ENCODE measurements at places on chromosomes 4 and X.

GRCh38 chrX:29478336-29479069 is 736.9 kb upstream of the MAGEB2 start:
- no peak for DNase-seq

GRCh38 chr4:128517096-128517738 is 229.6 kb upstream of the PGRMC2 start:
- DNase-seq = no peak

GRCh38 chrX:5876984-5877596 is 351.6 kb downstream of the NLGN4X start:
- DNase-seq = no peak

DNA sequence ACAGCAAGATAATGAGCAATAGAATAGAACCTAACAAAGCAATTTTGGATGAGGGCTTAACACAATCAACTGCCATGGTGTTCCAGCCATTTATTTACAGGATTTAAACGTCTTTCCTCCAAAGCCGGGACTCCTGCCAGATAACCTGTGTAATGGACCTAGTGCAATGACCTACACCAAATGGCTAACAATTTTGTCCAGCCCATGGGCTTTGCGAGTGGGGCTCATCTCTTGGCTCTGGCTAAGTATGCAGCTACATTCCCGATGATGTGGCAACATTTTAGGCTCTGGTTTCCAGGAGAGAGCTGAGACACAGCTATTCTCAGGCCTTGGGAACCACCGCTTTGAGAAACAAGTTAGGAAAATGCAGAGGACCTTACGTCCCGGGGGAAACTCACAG is 822.3 kb upstream of the FTHL17 start:
- DNase-seq = no peak

GRCh38 chrX:68830419-68831404 is 1.9 kb downstream of the EFNB1 start:
- DNase-seq = no peak

- no peak for DNase-seq
Observed at GRCh38 chr4:165085946-165086345, 26.7 kb downstream of the TMEM192 start.

- DNase-seq = no peak
Observed at GRCh38 chr4:174591243-174592021, 69.1 kb upstream of the HPGD start.

DNA sequence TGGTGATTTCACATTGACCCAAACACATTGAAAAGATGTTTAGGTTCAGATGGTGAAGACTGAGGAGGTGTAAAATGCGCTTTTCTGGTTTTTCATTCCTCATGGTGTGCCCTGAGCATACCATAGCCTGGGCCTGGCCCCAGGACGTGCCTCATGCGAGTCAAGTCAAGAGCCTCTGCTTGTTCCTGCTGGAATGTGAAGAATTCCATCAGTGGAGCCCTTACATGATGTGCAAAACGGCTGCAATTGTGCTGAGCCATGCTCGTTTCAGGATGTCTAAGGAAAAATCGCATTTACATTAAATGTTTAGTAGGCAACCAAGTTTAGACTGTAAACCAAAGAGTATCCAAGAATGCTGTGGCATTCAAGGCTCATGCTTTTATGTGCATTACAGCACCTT is 34.9 kb downstream of the GYG2 start:
- no peak for DNase-seq

- DNase-seq = no peak
Observed at GRCh38 chr4:14768449-14768848, 233.8 kb upstream of the CPEB2 start.

DNA sequence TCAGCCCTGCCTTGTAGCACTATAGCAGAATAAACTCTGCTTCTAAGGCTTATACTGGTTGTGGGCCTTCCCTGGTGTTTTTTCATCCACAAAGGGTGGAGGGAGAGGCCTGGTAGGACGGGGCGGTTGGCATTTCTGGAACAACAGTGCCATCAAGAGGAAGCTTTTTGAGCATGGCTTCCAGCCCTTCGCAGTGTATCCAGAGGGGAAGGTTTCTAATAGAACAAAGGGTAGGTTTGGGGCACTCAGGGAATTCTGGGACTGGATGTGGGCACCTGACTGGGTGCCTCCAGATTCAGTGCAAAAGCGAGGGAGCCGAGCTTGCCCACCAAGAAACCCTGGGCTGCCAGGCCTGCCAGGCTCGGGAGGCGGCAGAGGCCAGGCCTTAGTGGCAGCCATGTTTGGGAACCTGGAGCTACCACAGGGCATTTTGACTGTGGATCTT is 229.6 kb upstream of the AGTR2 start:
- no peak for DNase-seq

GRCh38 chr4:11480683-11481082 is 52.0 kb upstream of the HS3ST1 start:
- DNase-seq = no peak

DNA sequence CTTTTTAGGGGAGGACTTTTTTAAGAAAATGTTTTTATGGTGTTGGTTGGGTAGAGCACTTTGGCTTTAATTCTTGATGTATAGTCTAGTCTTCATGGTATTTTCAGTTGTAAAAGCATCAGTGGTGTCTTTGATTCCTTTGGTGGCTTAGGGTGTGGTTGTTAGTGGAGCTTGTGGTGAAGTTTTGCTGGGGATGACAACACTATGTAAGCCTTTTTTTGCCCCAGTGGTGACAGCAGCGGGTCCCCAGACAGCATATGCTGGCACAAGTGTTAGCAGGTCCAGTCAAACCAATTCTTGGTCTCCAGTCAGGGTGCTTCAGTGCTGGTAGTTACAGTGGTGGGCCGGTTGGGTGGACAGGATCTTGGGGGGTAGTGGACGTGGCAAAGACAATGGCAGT is 52.0 kb downstream of the CHIC1 start:
- DNase-seq = no peak

- no peak for DNase-seq
Observed at GRCh38 chr4:155972098-155972497, 18.4 kb upstream of the CTSO start.

DNA sequence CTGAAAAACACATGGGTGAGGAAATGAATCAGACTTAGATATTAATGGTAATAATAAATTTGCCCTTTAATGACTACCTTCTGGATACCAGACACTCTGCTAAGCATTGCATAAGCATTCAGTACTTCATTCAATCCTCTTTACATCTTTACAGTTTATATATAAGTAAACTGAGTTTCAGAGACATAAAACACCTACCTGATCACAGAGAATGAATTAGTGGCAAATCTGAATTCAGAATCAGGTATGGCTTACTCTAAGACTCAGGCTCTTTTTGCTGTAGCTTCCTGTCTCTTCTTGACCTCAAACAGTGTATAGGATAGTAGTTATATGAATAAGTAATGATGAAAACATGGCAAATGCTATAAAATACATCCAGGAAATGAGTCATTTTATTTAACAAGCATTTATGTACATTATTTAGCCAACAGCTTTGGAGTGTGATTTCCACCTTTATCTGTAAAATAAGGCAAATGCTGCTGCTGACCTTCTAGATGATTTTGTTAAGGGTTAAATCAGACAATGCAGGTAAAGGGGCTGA is 83.9 kb downstream of the VEGFC start:
- DNase-seq = no peak

- no peak for DNase-seq
Observed at GRCh38 chrX:47620303-47620685, 637 bp upstream of the SYN1 start.

- DNase-seq = no peak
Observed at GRCh38 chrX:132086672-132087071, 41.1 kb downstream of the FRMD7 start.

DNA sequence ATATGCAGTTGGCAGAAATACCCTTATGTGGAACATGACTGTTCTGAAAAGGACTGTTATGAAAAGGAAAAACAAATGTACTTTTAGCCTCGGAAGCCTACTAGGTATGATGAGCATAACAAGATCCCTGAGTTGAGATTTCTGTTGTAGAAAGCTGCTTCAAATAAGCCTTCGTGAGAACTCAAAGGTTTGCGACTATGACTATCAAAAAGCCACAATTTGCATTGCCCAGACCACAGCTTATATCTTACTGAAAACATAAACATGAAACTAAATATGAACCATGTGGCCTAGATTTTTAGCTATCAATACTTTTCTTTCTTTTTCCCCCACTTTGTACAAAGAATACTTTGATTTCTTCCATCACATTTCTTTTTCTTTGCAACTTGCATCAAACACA is 398.2 kb upstream of the LCORL start:
- DNase-seq = no peak

DNA sequence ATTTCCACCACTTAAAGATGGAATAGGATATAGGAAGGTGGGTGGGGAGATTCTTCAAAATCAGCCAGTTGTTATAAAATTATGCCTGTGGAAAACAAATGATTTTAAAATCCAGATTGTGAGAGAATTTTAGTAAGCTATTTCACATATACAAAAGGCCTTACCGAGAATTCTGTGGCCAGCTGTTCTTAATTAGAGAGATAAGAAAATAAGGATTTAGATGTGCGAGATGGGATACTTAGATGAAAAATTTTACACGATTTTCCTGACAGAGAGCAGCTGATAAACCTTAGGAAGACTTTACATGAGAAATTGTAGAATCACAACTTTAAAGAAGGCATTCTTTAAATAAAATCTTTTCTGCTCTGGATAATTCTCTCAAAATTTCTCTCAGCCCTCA is 94.5 kb upstream of the IQCM start:
- no peak for DNase-seq

- DNase-seq = no peak
Observed at GRCh38 chr4:114062499-114062898, 83.1 kb upstream of the ARSJ start.

GRCh38 chrX:103530545-103530944 is 11.3 kb upstream of the RAB40A start:
- no peak for DNase-seq

DNA sequence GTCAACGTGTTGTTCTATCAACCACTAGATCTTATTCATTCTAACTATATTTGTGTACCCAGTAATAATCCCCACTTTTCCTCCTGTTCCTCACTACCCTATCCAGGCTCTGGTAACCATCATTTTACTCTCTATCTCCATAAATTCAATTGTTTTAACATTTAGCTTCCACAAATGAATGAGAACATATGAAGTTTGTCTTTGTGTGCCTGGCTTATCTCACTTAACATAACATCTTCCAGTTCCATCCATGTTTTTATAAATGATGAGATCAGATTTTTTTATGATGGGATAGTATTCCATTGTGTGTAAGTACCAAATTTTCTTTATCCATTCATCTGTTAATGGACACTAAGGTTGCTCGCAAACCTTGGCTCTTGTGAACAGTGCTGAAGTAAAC is 59.9 kb upstream of the IBSP start:
- no peak for DNase-seq

DNA sequence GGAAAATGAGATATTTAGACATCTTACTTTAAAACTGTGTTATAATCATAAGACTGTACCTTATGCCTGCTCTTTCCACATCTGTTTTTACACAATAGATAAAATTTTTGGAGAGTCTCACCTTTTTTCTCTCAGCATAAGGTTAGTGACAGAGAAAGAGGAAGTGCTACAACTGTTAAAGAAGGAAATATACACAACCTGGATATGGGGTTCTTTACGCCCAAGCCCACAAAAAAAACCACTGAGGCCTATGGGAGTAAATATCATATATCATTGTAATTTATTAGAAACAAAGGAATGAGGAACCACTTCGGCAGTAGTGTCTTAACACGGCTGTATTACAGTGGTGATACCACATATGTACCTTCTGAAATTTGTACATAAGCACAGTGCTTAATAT is 265.9 kb upstream of the GK2 start:
- DNase-seq = no peak

- DNase-seq = no peak
Observed at GRCh38 chr4:105305019-105305836, 158.6 kb downstream of the TET2 start.

DNA sequence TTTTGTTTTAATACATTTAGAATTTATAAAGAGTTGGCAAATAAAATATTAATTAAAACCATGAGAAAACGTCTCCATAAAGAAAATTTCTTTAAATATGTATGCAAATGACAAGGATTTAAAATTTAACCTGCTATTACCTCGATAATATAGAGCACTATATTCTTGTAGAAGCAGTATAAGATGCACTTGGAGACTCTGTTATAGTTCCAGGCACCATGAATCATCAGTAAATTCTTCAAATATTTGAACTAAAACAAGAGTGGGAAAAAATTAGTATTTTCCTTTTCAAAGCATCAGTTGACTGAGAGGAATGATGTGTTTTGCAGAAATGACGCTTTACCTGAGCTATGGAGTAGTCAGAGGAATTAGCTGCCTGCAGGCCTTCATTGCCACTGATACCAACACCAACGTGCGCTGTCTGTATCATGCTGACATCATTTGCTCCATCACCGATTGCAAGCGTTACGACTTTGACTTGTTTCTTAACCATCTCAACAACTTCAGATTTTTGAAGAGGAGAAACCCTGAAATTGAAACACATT is 67.3 kb downstream of the SHISA3 start:
- DNase-seq = no peak

DNA sequence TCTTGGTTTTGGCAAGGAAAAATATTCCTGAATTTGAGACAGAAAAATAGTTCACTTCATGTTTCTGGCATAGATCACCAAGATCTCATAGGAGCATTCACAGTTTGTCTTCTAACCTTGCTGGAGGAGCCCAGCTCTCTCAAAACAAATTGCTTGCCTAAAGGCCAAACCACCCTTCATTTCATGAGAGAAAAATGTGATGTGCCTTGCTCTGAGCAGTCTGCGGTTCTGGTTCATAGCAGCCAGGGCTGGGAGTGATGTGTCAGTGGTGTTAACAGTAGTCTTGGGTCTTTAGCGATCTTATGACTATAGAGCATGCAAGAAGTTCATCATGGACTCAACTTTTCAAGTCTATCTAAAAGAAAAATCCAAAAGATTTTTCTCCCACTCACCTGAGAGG is 183.3 kb downstream of the DCLK2 start:
- no peak for DNase-seq

GRCh38 chr4:98567611-98568010 is 90.8 kb downstream of the TSPAN5 start:
- no peak for DNase-seq

- no peak for DNase-seq
Observed at GRCh38 chr4:77209012-77209411, 52.0 kb downstream of the CCNG2 start.

- no peak for DNase-seq
Observed at GRCh38 chr4:155170569-155170968, 37.9 kb upstream of the NPY2R start.

DNA sequence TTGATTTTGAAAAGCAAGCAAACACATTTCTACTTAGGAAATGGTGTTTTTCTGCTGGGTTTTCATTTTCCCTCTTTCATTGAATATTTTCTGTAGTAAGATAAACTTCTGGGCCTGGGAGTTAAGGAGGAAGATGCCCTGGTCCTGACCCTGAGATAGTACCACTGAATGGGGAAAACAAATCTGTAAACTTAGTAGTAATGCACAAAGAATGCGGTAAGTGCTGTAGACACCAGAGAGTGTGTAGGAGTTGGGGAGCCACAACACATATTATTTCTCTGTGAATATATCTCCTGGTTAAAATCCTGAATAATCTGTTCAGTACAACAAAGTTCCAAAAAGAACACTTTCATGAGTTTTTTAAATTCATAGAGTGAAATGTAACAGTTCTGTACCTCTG is 178.3 kb downstream of the MAPK10 start:
- DNase-seq = no peak

- DNase-seq = no peak
Observed at GRCh38 chr4:183798301-183799253, 106.5 kb upstream of the STOX2 start.

- DNase-seq = no peak
Observed at GRCh38 chr4:156837625-156838345, 133.8 kb downstream of the PDGFC start.

GRCh38 chr4:80189581-80189955 is 7.7 kb upstream of the PRDM8 start:
- no peak for DNase-seq
